ENCODE measurements at places on chromosomes 11 and 22.
A peak's percentile ranks its signal among the peaks of the same experiment; 100 is the strongest.

GRCh38 chr11:112000703-112001102 is 24.5 kb upstream of the DLAT start:
- DNase-seq: no peak

GRCh38 chr22:26391091-26391490 is 38.0 kb upstream of the ASPHD2 start:
- no peak for DNase-seq

GRCh38 chr11:102788334-102788995 is 8.0 kb upstream of the MMP10 start:
- DNase-seq: no peak

GRCh38 chr11:37230865-37231264 is 632.8 kb upstream of the RAG2 start:
- no peak for DNase-seq

DNA sequence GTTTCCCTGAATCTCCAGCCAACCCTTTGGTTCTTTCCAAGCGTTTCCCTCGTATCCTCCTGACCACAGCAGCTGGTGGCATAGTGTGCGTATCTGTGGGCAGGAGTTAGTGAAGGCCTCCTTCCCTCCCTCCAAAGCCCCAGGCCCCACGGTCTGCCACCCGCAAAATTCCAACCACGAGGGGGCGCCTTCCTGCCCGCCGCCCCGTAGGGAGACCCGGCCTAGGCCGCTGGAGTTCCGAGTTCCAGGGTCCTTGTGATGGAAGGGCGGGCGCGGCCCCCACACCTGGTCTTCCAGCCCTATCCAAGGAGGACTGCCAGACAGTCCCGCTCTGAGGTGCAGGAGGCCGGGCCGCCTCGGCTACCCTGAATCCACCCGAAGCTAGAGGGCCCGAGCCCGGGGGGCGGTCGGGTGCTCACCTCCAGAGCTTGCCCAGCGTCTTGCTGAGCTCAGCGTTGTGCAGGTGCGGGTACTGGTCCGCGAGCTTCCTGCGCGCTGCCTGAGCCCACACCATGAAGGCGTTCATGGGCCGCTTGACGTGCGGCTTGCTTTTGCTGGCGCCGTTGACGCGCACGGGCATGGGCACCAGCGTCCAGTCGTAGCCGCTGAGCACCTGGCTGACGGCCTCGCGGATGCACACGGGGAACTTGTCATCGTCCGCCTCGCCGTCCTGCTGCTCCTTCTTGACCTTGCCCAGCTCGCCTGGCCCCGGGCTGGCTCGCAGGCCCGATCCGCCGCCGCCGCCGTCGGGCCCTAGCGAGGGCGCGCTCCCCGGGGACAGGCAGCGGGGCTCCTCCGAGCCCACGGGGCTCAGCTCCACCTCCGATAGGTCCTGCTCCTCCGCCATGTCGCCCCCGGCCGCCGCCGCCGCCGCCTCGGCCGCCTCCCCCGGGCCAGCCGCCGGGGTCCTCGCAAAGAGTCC is 1.2 kb downstream of the SOX10 start:
- DNase-seq: no peak

DNA sequence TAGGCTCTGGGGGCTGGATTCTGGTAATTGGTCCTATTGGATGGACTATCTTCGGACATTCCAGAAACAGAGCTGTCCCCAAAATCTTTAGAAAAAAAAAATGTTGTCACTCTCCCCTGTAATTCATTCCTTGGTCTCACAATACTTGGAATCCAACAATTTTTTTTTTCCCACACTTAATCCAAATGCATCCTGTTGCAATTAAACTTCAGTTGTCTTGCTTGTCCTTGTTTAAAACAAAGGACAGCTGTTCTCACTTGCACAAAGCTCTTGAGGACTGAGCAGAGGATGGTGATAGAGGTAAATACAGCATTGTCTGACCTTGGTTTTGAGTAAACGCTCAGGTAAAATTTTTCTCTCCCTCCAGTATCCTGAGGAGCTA is 75.3 kb downstream of the SC5D start:
- no peak for DNase-seq

DNA sequence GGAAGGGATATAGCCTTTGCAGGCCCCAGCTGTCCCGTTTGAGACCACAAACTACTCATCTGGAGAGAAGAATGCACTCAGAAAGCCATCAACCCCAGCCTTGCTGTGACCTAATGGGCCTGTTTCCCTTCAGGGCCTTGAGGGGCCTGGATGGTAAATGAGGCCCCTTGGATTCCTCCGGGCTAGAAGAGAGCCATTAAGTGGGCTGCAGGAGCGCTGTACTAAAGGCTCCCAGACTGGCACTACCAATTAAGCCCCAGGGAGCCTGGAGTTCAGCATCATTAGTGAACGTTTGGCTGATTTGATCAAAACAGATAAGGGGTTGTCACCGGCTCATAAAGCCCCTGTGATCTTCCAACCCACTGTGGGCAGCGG is 23.0 kb downstream of the CD5 start:
- DNase-seq: no peak

DNA sequence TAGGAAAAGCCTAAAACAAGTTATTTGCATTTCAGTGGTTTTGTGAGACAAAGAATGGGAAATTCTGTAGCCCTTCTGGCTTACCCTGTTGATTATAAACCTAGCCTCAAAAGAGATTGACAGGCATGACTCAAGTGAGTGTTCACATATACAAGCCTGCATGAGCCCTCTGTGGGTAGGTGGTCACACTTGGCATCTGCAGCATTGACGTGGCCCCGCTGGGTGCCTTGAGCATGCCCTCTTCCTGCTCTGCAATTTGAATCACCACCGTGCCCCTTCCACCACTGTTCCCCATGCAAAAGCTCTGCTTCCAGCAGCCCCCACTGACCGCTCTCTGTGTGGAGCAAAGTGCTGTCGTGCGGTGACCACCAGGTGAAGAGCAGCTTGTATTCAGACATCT is 21.0 kb upstream of the ADSL start:
- DNase-seq: no peak

- peak; percentile 8 for DNase-seq
Measured at GRCh38 chr11:10688401-10688800, 5.2 kb downstream of the IRAG1 start.

GRCh38 chr11:132358573-132358953 is 988.1 kb downstream of the NTM start:
- no peak for DNase-seq

DNA sequence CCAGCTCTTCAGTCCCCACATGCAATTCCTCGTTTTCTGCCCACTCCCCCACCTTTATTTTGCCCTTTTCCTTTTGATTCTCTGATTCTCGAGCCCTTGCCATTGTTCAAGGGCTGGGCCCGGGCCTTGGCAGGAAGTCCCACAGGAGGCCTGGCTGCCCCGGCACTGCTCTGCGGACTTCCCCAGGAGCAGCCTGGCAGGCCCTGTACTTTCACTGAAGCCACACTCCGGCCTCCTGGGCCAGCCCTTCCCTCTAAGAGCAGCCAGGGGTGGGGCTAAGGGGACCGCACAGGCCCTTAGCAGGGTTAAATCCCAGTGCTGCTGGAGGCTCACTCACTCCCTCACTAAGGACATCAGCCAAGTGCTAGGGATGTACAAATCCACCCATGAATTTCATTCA is 4.1 kb downstream of the LRRC32 start:
- DNase-seq: peak; percentile 76

DNA sequence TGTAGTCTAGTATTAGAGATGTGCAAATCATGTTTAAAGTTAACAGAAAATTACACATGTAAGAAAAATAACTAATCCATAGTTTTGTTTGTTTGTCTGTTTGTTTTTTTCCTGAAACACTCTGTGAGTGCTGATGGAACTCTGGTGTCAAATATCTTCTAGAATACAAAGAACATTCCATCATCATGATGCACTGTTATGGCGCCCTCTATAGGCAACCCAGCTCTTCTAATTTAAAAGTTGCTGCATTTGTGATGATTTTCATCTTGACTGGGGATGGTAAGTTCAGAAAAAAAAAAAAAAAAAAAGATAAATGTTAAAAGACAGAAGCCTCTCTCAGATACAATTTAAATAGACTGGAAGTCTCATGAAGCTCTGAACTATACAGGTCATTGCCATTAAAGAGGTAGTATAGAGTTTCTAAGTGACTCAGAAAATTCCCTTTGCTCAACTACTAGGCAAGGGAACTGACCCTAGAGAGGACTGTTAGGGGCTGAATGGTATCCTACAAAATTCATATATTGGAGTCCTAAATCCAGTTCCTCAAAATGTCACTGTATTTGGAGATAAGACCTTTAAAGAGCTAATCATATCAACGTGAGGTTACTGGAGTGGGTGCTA is 597.2 kb upstream of the ANO3 start:
- no peak for DNase-seq

GRCh38 chr22:18066181-18066859 is 11.5 kb upstream of the PEX26 start:
- DNase-seq: no peak

- DNase-seq: no peak
Measured at GRCh38 chr11:131483877-131484276, 113.5 kb downstream of the NTM start.

DNA sequence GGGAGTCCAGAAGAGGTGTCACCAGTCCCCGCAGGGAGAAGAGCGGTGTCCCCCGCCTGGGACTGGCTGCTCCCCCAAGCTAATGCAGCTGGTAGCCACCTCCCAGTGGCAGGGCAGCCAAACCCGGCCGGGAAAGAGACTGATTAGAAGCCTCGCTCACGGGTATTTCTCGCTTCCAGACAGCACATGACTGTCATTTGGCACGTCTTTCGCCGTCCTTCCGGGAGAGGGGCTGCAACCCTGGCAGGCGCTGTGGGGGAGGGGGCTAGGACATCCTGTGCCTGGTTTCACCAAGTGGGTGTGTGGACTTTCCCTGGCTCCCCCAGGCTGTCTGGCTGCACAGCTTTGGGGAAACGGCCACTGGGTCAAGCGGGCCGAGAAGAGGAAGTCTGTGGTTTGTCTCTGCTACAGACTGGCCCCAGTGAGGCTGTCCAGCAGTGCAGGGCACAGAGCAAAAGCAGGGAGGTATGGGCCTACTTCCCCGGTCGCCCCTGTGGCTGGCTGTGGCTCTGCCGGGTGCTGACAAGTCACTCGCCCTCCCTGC is 3.8 kb downstream of the CD81 start:
- DNase-seq: peak; percentile 98

GRCh38 chr22:39959640-39960447 is at the start of gene TMA7B:
TSS of gene TMA7B (plus strand) at chr22:39960397. CDS start at chr22:39964375, 3,978 bp downstream.
- DNase-seq: peak; percentile 47

DNA sequence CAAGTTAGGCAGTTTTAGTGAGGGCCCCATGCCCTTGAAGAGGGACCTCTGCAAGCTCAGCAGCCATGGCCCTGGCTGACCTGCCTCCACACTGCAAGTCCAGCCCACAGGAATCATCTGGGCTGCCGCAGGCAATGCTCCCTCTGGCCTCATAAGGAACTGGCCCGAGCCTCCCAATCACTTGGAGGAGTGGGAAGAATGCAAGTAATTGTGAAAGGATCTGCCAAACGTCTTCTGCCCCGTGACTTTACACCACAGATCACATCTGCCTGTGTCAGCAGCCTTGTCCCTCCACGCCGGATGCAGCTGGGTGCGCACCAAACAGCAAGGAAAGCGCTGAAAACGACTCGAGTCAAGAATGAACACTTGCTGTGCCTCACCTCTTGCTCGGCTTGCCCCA is 23.8 kb downstream of the OPCML start:
- no peak for DNase-seq

GRCh38 chr11:58577555-58578135 is 1.2 kb upstream of the ZFP91 start:
- DNase-seq: peak; percentile 86

GRCh38 chr22:50367778-50368500 is 24.8 kb downstream of the PPP6R2 start:
- DNase-seq: no peak

- DNase-seq: peak; percentile 64
Measured at GRCh38 chr22:28594797-28595462, 84.7 kb downstream of the TTC28 start.

DNA sequence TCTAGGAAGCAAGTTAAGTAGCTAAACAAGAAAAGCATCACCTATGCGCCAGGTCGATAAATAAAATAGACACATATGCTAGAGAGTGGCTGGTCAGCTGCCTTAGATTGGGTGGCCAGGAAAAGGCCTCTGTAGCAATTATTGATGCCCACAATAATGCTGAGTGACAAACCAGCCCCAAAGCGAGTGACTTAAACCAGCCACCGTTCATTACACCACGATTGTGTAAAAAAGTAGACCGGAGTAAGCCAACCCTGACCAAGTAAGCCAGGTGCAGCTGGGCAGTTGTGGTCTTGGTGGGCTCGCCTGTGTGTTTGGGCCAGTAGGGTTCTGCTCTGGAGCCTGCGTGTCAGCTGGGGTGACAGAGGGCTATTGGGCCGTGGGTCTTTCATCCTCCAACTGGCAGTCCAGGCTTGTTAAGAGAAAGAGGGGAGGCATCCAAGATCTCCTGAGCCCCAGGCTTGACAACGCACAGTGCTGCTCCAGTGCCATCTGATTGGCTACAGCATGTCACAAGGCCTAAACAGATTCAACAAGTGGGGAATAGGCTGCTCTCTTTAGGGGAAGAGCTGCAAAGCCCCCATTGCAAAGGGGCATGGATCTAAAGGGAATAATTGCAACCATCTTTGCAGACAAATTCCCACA is 100.4 kb upstream of the PARVA start:
- no peak for DNase-seq

DNA sequence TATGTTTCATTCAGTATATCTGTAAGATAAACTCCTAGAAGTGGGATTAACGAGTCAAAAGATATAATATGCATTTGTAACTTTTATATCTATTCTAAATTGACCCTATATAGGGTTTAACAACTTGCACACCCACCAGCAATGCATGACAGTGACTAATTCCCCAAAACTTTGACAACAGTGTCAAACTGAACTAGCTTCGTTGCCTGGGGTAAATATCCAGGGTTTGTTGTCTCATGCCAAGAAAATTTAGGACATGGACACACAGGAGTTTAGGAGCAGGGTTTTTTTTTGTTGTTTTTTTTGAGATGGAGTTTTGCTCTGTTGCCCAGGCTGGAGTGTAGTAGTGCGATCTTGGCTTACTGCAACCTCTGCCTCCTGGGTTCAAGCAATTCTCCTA is 5.1 kb downstream of the SNU13 start:
- no peak for DNase-seq

- DNase-seq: peak; percentile 2
Measured at GRCh38 chr11:62974848-62975522, 9.8 kb downstream of the SLC22A6 start.

DNA sequence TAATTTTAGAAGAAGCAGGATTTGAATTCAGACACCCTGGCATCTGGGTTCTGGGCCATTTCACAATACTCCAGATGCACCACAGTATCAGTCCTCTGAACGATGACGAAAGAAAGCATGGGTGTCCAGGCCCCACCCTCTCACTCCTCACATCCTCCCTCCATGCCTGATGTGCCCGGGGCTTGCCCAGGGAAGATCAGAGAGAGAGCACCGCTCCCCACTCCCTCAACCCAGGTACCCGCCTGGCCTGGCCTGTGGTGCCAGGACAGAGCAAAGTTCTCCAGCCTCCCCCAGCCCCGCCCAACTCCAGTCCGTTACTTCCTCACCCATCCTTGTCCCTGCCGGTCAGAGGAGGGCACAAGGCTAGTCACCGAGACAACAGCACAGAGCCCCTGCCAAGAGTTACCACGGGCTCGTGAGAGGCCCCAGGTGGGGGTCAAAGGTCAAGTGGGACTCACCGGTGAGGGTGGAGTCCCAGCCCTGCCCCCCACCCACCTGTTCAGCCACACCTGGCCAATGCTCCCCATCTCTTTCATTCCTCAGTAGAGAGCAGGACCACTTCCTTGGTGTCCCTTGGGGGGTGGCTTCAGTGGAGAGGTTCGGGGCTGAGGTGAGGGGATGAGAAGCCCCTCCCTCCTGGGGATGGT is 8.1 kb downstream of the BCL9L start:
- peak; percentile 82 for DNase-seq

Measured in inflammatory macrophage treated with lipopolysaccharide for 4 hours (primary cell).